CD4-positive, alpha-beta T cell treated with Interferon gamma for 1 hour (primary cell): ENCODE measurements at places on chromosomes 5 and 9.

DNA sequence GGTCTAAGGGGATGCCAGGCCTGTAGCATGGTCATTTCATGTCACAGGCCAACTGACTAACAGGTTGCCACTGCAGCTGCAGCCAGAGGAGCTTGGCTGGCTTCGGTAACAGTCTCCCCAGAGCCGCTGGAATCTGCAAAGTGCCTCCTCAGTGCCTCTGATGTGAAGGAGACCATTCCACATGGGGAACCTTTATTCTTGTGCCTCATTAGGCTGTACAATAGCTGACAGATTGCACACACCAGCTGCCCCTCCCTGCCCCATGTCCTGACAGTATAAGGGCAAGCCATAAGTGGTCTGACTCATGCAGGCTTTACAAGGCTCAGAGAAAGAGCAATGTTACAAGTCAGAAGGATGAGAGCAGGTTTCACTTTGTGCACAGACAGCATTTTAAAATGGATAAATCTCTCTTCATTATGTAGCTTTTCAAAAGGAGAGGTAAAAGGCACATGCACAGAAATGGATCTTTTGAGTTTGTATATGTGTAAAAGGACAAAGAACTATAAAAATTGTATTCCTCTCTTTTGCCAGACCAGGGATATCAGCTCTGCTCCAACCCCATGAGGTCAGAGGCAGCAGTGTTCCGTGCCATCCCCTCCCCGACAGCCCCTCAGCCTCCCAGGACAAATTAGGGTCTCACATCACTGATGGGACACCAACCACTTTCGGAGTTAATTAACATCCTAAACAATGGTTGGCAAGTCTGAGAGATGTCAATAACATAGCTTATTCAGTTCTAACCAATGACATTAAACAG, 467.8 kb downstream of the TMEM232 start:
- no peak for DNase-seq

DNA sequence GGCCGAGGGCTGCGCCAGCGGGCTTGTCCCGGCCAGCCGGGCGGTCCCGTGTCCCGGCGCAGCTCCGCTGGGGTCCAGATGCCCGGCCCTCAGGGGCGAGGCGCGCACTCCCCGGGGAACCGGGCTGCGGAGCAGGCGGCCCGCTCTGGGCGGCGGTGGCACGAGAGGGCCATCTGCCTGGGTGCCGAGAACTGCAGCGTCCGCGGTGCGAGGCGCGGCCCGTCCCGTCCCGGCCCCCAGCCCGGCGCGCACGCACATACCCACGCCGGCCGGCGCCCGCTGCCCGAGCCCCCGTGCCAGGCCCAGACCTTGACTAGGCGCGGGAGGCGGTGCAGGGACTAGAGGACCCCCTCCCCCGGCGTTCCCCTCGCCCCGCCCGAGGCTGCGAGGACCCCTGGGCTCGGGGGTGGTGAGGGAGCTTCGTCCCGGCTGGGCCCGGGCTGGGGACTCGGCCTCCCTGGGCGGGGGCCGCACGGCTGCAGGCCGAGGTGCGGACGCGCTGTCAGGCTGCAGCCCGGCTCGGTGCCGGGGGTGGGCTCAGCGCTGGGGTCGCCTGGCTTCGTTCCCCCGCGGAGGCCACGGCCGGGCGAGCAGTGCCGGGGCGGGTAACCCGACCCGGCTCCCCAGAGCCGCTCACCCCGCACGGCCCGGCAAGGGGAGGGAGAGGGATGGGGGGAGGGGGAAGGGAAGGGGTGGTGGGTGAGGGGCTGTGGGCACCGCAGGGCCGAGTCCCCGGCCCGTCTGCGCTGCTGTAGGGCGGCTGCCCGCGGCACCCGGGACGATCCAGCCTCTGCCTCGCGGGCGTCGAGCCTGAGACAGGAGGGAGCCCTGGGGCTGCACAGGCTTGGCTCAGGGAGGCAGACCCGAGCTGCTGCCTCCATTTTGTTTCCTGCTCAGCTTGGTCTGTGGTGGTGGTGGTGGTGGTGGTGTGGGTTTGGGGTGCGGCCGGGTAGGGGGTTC, 1.2 kb upstream of the NSD1 start:
- peak; percentile 53 for DNase-seq

- no peak for DNase-seq
These were observed 11.3 kb downstream of the C9 start for GRCh38 chr5:39352951-39353350.

- DNase-seq, result no peak
These were observed 16.1 kb upstream of the CERCAM start for GRCh38 chr9:128404560-128404959.

DNA sequence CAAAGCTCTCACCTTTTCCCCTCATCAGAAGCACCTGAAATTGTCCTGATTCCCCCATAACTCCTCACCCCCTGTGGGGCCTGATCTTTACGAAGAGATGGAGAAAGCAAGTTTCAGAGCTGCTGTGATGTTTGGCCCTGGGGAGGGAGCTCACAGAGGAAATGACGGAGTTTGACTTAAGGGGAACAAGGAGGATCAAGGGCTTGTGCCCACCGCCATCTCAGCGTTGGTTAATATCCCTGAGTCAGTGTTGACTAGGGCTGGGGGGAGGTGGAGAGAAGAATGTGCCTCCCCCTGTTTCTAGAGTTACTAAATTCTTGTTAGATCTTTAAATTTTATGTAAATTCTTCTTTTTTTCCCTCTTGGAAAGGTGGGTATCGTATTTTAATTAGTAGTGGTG, 27.8 kb downstream of the FGF18 start:
- no peak for DNase-seq

DNA sequence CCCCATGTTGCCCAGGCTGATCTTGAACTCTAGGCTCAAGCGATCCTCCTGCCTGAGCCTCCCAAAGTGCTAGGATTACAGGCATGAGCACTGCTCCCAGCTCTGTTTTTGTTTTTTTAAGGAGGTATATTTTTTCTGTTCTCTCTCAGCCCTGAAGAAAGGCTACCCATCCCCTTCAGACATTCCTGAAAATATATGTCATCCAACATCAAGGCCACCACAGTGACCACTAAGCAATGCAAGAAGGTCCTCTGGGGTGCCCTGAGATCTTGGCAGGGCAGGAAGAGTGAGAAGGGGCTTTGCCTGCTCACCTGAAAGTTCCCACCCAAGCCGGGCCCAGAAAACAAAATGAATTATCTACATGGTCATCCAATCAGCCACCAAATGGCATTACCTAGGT, 47.8 kb upstream of the IL17B start:
- DNase-seq, result no peak

DNA sequence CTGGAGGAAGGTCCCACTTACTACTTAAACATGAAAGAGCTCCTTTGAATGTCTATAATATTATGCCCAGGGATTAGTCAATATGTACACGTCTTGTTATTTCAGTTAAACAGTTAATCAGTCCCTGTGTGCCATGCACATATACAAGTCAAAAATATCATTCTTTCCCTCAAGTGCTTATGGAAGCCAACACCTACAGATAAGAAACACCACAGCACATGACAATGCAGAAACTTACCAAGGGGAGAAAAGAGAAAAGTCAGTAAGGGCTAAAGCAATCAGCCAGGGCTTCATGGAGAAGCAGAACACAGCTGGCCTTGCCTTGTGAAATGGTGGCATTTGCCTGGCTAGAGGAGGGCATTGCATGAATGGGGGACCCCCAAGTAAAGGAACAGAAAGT, 88.3 kb downstream of the SNCAIP start:
- no peak for DNase-seq

DNA sequence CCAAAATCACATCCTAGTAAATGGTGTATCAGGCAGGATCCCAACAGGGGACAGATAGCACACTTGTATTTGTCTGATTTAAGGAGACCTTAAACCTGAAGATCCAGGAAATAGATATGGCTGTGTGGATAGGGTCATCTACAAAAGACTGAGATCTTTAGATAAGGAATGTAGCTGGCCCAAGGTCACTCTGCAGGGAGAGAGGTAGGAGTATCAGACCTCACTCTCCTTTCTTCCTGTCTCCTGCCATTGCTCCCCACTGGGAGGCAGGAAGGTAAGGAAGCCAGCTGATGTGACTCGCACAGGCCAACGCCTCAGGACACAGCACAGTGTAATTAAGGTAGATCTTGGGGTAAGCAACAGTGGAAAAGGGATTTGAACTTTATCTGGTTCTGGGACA, 85.8 kb downstream of the PLPPR1 start:
- no peak for DNase-seq

DNA sequence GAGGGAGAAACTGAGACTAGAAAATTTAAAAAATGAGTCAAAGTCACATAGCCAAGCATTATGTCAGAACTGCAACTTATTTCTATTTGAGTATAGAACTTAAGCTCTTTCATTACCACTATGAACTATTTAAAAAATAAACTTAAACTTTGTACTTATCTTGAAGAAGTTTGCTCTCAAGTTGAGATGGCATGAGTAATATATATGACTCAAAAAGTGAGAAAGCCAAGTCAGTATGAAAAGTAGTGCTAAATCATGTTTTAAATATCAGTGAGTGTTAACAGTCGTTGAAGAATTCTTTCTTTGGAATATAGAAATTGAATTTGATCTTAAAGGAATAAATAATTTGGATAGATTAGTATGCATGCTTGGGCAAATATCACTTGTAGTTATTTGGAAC, 36.3 kb upstream of the CDH10 start:
- DNase-seq, result no peak

DNA sequence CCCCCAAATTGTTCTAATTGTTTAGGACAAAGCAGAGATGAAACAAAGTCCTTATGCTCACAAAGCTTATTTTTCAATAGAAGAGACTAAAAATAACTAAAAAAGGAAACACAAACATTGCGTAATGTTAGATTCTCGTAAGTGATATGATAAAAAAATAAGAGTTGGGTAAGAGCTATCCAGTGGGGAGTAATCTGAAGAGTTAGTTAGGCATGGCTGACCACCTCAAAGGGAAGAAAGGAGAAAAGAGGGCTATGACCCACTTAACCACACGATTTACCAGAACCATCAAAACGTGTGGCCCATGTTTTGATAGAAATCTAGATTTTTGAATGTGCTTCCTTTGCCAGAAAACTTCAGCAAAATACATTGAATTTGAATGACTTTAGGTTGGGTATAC, 1296.8 kb upstream of the NUDT12 start:
- no peak for DNase-seq

- no peak for DNase-seq
These were observed 24.0 kb upstream of the TPPP start for GRCh38 chr5:717143-717542.

- DNase-seq, result no peak
These were observed 9.2 kb upstream of the ISL1 start for GRCh38 chr5:51373880-51374523.

DNA sequence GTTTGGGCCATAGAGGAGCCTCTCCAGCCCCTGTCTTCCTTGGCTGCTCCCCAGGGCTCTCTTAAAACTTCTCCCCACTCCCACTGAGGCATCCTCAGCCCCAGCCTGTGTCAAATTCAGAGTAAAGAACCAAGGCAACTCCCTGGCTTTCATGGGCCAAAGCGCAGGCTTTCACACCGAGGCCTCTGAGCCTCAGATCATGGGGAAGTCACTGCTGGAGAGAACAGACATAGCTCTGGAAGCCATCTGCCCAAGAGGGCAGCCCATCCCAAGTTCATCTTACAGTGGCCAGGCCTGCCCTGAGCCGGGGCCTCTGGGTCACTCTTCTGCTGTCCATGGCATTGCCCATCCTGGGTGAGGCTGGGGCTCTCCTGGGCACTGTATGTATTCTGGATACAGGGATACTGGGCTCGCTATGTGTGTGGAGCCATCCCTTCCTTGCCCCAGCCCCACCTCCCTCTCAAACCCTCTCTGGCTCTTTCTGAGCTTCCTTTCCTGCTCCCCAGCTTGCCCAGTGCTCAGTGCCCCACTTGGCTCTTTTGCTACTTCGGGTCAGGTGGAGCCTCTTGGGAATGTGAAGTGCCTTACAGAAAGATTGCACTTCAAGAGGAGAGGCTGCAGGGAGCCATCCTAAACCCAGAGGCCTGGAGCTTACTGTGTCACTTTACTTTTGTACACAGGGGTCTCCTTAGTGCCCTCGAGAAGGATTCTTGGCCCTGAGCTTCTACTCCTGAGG, 33.0 kb downstream of the TGFBI start:
- no peak for DNase-seq

DNA sequence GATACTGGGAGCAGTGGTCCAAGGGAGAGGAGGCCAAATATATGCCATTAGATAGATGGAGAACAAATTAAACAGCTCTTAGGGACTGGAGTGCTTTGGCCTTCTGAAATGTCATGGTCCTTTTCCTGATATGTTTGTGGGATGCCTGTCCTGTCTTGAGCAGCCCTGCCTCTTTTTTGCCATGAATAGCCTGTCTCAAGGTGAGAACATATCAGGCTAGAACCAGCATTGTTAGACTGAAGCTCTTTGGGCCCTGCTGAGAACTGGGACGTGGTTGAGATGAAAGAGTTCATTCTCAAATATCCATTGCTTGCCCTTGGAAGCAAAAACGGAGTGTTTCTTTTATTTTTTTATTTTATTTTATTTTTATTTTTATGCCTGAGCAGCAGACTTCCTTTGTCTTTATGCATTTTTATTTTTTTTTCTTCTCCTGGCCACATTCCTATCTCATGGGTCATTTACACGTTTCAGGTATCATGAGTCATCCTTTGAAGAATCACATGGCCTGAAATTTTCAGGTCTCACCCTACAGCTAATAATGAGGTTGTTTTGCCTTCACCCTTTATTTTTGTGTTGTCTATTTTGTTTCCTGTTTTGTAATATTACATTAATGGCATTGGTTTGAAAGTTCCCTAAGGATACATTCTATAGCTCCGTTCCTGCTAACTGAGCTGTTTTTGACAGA, 371.4 kb downstream of the PSAT1 start:
- no peak for DNase-seq

- no peak for DNase-seq
These were observed 64.7 kb downstream of the GABBR2 start for GRCh38 chr9:98644011-98644410.

DNA sequence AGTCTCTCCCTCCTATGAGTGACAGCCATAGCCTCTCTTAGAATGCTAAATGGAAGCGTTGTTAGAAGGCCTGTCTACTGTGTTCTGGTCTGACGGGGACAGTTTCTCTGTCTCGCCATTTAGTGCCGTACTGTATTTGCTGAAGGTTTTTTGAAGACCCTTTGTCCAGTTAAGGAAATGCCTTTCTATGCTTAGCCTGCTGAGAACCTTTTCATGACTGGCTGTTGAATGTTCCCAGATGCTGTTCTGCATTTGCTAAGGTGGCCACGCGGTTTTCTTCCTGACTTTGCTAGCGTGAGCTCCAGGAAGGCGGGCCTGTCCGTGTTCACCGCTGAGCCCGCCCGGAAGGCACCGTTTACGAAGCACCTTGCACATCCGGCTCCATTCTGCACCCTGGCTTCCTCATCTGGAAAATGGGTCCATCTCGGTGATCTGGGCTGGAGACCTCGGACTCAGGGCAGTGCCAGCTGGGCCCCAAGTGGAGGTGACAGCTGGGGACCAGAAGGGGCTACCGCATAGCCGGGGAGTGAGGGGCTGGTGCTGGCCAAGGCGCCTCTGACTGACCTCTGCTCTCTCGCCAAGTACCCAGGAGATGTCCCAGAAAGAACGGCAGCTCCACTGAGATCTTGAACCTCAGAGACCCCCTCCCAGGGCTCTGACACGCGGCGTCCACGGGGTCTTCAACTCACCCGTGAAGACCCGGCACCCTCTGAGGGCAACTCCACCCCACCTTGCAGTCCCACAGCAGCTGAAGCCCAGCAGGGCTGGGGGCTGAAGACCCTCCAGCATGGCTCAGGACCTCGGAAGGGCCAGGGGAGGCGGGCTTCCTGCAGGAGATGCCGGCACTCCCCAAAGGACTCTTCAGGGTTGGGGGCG, 52.5 kb upstream of the NKD2 start:
- no peak for DNase-seq
